MV-4-11 (cell line): ENCODE measurements at places on chromosomes 4 and X.

GRCh38 chr4:57136281-57136680 lies 26.1 kb upstream of the IGFBP7 start:
- no peak for DNase-seq

GRCh38 chr4:88865466-88865865 lies 167.8 kb upstream of the NAP1L5 start:
- DNase-seq: no peak

GRCh38 chrX:24702362-24703184 lies 8.9 kb downstream of the POLA1 start:
- no peak for DNase-seq

GRCh38 chr4:158253350-158253980 lies 43.2 kb downstream of the TMEM144 start:
- peak; percentile 55 for DNase-seq

- DNase-seq: no peak
These were observed 10.6 kb upstream of the PGRMC2 start for GRCh38 chr4:128298146-128298758.

DNA sequence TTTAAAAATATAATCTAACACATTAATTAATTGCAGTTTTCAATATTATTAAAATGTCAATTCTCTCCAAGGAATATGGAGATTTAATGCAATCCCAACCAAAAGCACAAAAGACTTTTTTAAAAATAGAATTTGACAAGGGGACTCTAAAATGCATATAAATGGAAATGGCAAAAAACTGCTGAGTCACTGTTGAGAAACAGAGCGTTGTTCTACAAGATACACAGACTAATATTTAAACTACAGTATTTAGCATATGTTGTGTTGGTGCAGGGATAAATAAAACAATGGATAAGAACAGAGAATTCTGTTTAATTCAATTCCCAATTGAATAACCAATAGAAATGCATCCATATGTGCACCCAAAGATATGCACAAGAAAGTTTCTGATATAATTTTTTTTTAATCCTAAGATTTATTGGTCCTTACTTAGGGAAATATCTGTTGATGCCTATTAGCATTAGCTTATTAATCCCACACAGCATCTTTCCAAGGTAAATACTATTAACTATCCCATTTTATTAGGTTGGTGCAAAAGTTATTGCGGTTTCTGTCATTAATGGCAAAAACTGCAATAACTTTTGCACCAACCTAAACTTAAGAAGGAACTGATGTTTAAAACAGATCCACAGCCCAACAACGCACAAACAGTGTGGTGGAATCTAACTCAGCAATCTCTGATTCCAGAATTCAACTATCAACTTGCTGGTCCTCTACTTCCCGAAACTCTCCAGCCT lies 86.8 kb upstream of the VEGFC start:
- DNase-seq: no peak

GRCh38 chrX:72478351-72478750 lies 94.3 kb downstream of the HDAC8 start:
- DNase-seq: no peak

GRCh38 chrX:43108828-43109227 lies 330.9 kb upstream of the PPP1R2C start:
- no peak for DNase-seq

DNA sequence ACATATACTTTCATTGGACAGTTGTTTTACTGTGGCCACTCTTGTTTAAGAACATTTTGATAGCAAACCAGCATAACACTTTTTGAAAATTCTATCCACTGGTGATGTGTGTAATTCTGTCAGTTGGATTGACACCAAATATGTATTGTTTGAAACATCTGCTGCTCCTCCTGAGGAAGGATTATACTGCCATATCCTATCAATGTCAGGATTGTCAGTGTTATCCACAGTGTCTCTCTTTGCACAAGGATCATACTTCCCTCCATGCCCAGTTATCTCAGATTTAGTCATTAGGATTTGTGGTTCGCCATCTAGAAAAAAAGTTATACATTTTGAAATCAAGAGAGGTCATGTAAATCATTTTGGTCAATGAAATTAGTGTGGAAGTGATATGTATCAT lies 1859.6 kb downstream of the C4orf33 start:
- DNase-seq: no peak

GRCh38 chr4:150164956-150165629 lies 86.8 kb downstream of the DCLK2 start:
- no peak for DNase-seq

DNA sequence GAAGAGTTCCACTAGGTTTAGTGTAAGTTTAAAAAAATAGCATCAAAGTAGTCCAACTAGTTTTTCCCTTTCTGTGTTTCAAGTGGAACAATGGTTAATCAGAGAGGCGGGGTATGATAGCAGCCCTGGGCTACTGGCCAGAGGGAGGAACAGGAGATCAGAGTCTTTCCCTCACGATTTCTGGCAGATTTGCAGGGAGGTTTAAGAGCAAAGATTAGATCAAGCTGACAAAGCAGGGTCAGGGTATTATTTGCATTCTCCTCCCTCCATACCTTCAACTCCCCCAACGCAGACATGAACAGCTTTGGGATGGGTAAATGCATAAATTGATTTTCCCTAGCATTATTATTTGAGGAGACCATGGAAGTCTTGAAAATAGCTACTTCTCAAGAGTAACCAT lies 277.6 kb upstream of the DIAPH2 start:
- DNase-seq: no peak

GRCh38 chrX:19331831-19332230 lies 11.9 kb upstream of the PDHA1 start:
- DNase-seq: no peak

GRCh38 chr4:41140410-41140809 lies 73.9 kb downstream of the APBB2 start:
- DNase-seq: no peak

GRCh38 chr4:169061386-169061785 lies 51.3 kb upstream of the CBR4 start:
- no peak for DNase-seq

DNA sequence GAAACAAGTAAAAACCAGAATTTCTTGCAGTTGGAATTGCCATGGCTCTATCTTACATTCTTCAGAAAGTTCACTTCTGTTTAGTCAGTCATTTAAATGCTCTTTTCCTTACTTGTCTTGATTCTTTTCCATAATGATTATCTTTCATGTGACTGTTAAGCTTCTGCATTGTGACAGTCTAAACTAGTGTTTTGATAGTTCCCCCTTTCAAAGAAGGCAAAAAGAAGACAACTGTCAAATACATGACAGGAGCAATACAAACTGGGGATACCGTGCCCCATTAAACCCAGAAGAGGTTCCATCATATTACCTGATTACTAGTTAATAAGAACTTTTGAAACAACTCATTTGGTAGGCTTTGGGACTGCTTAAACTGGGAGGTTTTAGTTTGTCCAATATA lies 476.2 kb downstream of the PCDH19 start:
- no peak for DNase-seq

DNA sequence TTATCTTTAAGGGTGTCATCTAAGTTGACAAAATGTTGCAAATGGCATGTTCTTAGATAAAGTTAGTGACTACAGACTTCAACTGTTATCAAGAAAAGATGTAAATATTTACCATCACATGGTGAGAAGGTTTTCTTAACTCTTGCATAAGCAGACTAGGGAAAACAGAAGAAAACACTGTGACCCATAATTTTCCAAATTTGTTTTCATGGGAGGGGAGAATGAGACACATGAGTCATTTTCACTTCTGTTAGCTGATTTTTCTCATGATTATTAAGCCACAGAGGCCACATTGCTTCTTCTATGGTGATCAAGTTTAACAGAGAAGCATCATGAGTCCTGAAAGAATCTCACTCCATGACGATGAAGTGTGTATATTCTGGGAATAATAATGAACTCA lies 30.2 kb upstream of the SYTL5 start:
- DNase-seq: peak; percentile 1

GRCh38 chr4:170399581-170400293 lies 310.0 kb upstream of the AADAT start:
- no peak for DNase-seq

DNA sequence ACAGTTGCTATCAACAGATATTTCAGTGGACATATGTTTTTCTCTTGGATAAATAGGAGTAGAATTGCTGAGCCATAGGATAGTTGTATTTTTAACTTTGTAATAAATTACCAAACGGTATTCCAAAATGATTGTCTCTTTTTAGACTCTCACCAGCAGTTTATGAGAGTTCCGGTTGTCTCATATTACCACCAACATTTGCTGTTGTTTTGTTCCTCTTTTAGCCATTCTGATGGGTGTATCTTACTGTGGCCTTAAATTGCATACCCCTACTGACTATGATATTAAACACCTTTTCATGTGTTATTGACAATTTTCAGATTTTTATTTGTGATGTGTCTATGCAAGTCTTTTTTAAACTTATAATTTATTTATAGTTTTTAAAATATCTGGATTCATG lies 39.7 kb downstream of the SNX25 start:
- peak; percentile 22 for DNase-seq

DNA sequence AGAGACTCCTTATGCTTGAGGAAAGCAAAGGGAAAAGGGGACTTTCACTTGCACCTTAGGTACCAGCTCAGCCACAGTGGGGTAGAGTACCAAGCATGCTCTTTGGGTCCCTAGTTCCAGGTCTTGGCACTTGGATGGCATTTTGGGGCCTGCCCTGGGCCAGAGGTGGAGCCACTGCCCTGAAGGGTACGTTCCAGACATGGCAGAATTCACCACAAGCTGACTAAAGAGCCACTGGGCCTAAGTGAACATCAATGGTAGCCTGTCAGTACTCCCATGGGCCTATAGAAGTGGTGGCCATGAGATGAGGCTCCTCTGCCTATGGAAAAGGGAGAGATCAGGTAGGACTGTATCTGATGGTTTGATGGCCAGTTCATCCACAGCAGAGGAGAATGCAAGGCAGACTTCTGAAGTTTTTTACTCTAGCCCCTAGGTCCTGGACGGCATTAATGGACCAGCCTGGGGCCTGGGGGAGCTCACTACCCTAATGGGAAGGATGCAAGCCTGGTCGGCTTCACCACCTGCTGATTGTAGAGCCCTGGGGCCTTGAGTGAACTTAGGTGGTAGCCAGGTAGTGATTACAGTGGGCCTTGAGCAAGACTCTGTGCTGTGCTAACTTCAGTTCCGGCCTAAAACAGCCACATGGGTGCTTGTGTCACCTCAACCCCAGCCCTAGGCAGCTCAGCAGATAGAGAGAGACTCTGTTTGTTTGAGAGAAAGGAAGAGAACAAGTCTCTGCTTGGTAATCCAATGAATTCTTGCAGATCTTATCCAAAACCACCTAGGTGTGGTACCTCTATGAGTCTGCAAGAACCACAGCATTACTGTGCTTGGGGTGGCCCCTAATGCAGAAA lies 19.8 kb upstream of the HSFX4 start:
- DNase-seq: no peak

DNA sequence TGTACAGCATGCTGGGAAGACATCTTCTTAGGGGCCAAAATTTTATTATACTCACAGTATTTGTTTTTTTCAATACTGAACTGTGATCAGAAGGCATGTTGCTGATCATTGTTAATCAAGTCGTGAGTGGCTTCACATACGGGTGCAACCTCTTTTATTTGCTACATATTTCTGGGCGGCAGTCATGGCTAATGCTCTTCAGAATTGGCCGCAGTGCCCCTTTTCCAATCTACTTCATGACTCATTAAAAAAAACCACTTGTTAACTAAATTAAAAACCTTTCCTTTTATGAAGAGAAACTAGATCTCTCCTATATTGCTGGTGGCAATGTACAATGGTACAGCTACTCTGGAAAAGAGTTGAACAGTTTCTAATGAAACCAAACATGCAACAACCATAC lies 101.5 kb upstream of the C1GALT1C1 start:
- no peak for DNase-seq

DNA sequence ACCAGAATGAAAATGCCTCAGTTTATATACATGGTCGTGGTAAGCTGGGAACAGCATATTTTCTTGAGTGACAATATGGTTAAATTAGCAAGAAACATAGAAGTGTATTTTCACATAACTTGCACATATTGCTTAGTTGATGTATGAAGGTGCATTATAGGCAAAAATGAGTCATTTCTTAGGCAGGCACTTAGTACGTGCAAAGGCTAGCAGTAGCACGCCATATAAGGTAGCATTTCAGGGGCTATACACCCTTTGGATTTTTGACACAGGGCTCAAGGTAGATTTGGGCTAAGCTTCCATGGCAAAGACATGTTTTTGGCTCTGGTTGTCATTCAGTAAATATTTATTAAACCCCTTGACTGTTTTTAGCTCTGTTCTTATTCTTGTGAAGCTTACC lies 33.1 kb downstream of the PCDH7 start:
- DNase-seq: no peak

DNA sequence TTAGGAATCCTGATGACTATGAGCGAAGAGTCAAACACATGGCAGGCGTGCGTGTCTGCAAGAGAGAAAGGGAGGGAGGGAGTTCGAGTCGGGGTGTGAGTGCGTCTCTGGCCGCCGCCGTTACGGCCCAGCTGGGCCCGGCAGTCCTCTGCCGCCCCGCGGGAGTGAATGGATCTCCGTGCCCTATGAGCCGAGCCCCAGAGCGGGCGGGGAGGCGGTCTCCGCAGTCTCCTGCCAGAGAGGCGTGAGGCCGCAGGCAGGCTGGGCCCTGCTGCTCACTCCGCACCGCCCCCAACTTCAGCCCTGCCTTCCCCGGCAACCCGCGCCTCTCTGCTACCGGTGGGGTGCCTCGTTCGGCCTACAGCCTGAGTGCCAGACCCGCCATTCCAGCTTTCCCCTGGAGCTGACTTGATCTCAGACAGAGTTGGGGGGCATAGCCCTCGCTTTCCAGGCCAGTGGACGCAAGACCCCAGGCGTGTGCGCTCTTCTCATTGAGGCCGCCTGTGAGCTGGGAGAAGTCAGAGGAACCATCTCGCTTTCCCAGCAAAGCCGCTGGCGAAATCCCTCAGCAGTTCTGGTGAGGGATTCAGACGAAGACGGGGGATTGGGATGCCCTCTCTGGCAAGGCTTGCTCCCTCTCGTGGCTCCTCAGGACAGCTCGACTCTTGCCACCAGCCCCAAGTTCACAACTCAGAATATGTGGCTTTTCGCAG lies 1.4 kb downstream of the SLC16A2 start:
- DNase-seq: no peak

DNA sequence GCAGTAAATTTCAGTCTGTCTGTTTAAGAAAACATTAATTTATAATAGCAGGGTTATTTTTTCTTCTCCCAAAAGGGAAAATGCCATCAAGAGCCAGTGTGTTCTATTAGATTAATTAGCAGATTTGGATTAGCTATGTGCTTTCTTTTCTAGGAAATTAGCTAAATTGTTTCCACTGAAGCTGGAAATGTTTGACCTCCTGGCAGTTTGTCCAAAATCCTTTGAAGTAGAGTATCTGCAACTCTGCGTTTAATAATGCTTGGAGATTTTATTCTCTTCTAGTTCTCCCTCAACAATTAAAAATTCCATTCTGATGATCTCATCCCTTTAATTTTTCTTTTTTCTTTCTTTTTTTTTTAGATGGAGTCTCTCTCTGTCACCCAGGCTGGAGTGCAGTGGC lies 27.1 kb upstream of the HOPX start:
- DNase-seq: no peak

DNA sequence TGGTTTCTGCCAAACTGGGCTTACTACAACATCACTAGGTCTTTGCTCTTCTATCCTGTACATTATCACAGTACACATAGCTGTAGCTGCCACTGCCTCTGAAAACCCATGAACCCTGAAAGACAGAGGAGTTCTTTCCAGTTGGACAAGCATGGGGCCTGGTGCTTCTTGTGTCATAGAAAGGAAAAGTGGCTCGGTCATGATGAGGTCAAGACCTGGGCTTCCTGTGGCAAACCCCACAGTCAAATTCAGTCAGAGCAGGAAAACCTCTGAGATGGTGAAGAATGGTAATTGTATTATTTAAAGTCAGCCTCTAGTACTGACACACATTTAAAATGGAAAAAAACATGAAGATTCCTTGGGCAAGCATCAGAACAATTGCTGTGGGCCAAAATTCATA lies 133.3 kb upstream of the PRPS2 start:
- DNase-seq: no peak

GRCh38 chr4:72886602-72887001 lies 182.9 kb downstream of the COX18 start:
- no peak for DNase-seq
